Activated T-cell treated with anti-CD3 and anti-CD28 coated beads, Interleukin-2, amount 50 U/mL, for 48 hours (primary cell): ENCODE measurements at places on chromosomes 16 and 17.

DNA sequence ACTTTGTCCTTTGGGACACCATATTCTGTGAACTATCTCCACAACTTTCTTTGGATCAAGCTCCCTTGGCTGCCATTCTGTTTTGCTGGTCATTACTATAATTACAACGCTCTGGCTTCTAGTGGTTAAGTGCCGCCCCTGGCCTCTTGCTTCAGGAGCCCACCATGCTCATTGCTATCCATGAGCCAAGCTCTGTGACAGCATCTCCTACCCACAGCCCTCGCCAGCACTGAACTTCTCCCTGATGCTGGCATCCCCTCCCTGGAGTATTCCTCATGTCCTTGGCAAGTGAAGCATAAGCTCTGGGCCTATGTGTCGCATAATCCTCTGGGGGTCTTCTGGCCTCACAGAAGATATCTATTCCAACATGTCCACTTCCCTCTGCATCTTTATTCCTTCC is 60.6 kb upstream of the DHX40 start:
- DNase-seq, result no peak

- no peak for DNase-seq
Measured at GRCh38 chr16:28300327-28300726, 8.0 kb downstream of the SBK1 start.

GRCh38 chr17:67125924-67126323 is 81.6 kb downstream of the CACNG1 start:
- no peak for DNase-seq

DNA sequence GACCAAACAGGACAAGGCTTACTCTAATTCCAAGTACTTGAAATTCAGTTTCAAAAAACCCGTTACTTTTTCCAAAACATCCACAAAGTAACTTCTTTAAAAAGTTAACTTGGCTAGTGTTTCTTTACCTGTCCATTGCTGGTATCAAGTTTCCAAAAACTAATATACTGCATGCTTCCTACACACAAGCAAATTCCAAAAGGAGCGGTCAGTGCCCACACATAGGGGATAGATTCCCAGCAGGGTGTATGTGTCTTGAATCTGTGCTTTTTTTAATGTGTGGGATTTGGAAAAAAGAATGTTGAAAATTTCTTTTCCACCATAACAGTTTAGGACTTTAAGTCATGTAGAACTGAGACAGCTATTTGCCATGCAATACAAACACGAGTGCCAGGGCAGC is 367.8 kb upstream of the SOX9 start:
- DNase-seq, result no peak

DNA sequence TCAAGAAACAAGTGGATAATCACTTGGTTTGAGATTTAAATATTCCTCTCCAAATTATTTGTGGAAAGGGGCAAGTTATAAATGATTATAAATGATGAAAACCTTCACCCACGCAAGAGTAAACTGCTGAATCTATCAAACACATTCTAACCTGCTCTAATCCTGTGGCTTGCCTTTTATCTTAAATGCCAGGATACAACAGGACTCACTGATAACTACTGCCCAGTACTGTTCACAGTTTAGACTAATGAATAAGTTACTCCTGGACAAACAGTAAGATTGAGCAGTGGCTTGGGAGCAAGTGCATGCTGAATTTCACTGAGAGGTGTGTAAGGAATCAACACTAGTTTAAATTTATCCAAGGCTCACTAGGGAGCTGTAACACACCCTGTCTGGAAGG is 31.1 kb downstream of the IGF2BP1 start:
- no peak for DNase-seq

GRCh38 chr17:65283704-65284103 is 146.5 kb downstream of the RGS9 start:
- no peak for DNase-seq

GRCh38 chr16:2953706-2954627 is 10.1 kb upstream of the KREMEN2 start:
- no peak for DNase-seq

GRCh38 chr16:66344533-66345145 is 21.9 kb upstream of the CDH5 start:
- DNase-seq, result no peak

GRCh38 chr16:49604602-49605001 is 231.0 kb downstream of the C16orf78 start:
- no peak for DNase-seq

GRCh38 chr17:77646046-77646430 is 312.5 kb upstream of the TNRC6C start:
- DNase-seq, result no peak

GRCh38 chr17:29140051-29140621 is 40.1 kb downstream of the MYO18A start:
- peak; percentile 91 for DNase-seq

GRCh38 chr17:37774504-37774903 is 29.6 kb upstream of the HNF1B start:
- DNase-seq, result peak; percentile 43

- no peak for DNase-seq
Measured at GRCh38 chr17:9230346-9230745, 209.0 kb downstream of the NTN1 start.

DNA sequence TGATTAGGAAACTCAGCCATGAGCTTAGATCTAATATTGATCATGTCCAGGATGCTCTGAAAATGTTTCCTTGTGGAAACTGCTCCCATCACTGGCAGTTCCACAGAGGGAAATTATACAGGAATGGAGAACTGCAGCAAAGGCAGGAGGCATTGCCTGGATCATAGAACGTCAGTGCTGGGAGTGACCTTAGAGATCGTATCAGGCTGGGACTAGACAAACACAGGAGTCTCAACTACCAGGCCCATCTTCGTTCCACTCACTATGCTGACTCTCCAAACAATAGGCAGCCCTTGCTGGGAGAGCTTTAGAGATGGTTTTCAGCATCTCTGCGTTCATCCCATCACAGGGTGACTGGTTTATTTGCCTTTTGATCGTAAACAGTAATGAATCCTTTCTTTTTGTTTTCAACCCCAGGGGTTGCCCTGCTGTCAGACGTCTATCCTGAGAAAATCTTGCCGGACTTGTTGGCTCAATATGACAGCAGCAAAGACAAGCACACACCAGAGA is 130.3 kb downstream of the TANGO6 start:
- no peak for DNase-seq

DNA sequence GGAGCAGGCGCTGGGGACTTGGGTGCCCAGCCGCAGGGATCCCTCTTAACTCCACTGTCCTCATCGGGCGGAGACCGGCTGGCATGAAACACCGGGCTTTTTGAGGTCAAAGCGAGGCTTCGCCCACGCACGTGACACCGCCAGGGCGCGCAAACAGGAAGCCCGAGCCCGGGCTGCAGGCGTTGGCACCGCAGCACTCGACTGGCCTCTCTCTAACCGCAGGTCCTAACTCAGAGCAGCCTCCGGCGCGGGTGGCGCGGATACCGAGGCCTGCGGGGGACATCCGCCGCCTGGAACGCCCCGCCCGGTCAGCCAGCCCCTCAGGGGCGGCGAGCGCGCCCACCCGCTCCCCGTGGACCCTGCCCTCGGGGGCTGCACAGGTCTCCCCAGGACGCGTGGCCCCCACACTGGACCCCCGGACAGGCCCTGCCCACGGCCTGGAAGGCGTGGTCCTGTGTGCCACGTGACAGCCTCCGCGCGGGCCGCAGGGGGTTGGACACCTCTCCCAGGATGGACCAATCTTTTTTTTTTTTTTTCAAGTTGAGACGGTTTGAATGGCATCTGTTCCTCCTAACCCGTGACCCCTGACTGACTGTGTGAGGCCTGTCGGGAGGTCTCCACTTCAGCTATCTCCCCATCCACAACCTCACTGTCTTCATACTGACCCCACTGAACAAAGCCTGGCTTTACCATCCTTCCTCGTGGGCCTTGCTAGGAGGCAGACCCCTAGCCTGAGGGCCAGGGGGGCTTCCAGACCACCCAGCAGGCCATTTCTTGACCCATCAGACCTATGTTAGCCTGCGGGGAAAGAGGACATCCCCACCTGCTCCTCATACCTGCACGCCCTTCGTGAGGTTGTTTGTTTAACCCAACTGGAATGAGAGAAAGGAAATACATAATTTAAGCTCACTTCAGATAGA is 8.4 kb upstream of the SLC47A2 start:
- peak; percentile 77 for DNase-seq

DNA sequence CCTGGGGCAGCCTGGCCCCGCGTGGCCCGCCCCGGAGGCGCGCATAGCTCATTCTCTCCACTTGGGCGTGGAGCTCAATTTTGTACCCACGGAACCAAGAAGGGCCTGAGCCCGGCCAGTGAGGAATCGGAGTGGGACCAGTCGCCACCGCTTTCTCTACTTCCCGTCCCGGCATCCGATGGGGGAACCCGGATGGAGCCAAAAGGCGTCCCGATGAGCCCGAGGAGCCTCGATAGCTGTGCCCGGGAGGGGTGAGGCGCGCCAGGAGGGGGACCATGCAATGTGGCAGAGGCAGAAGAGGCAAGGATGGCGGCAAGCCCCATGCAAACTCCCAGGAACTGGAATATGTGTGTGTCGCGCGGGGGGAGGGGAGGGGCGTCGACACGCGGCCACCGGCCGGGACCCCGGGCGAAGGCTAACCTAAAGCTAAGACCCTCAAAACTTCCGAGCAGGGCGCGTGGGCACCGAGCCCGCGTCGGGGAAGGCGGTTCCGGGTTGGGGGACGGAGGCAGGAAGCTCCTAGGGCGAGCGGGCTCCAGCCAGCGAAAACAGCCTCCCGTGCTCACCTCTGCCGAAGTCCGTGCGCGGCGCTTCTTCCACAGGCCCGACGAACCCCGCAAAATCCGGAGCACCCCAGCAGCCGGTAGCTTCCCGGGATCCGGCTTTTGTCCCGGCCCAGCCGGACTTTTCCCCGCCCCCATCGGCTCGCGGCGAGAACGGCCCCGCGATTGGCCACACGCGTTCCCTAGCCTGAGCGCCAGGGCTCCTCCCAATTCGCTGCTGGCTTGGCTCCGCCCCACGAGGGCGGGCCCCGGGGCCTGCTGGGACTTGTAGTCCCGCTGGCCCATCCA is at the start of gene ACLY:
ACLY (minus strand) TSS at position 638 of the 851 bp plus-strand sequence. CDS start 5,078 bp downstream, outside the sequence.
- DNase-seq, result peak; percentile 99

GRCh38 chr16:58462997-58463941 is 36.7 kb upstream of the NDRG4 start:
- DNase-seq, result peak; percentile 29

- DNase-seq, result peak; percentile 54
Measured at GRCh38 chr16:87324411-87325275, 7.5 kb upstream of the C16orf95 start.

DNA sequence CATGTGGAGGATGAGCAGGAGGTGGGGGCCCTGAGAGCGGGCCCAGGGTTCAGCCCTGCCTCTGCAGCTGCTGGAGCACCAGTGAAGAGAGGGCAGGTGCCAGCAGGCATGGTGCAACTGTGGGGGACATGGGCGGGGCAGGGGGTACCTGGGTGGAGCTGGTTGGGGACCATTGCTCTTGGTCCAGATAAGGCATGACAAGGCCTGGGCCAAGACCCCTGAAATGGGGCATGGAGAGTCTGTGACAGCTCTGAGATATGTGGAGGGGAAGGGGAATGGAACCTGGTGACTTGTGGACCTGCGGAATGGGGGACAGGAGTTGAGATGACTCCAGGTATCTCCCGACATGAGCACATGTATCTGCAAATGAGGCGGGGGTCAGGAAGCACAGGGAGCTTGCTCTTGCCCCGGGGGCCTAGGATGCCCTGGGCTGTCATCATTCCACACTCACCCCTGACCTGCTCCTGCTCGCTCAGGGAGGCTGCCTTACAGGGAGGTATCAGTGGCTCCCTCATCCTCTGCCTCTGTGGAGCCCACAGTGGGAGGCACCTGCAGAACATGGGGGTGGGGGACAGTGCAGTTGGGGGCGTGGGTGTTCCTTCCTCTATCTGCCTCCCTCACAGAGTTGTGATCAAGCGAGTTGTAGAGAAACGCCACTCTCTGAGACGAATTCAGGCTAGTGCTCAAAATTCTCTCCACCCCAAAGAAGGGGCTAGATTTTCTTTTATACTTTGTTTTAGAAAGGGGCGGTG is 40.2 kb downstream of the TMEM235 start:
- no peak for DNase-seq
